ENCODE measurements at places on chromosomes 7 and 10. TPM values are rescaled to one million over a fixed set of nuclear protein-coding genes. Genes with fewer than 3 reads are reported as not detected.

The KIF11 gene
- 62.1 TPM for total RNA-seq

The CPA4 gene
- not detected for total RNA-seq

The C10orf53 gene
- not detected for total RNA-seq

The OPN4 gene
- total RNA-seq: not detected

The RP9 gene
- 12.3 TPM for total RNA-seq
